ENCODE measurements at places on chromosomes 7 and 10.

DNA sequence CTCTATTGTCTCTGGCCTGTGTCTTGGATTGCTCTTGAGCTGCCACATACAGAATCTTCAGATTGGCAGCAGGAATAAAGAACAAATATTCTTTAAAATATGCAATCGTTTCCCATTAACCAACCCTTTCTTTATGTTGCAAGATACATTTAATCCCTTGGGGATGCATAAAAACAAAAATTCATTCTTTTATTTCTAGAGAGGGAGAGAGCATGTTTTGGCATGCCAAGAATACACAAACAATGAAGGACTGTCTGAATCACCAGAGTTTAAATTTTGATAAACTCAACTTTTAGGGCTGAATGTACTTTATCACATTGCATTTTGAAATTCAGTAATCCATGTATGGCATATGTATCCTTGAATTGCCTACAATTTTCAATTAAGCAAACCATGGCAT lies 154.3 kb upstream of the SEMA3D start:
- no peak for DNase-seq

- DNase-seq: no peak
Measured at GRCh38 chr10:75033399-75034130, 77.9 kb upstream of the SAMD8 start.

DNA sequence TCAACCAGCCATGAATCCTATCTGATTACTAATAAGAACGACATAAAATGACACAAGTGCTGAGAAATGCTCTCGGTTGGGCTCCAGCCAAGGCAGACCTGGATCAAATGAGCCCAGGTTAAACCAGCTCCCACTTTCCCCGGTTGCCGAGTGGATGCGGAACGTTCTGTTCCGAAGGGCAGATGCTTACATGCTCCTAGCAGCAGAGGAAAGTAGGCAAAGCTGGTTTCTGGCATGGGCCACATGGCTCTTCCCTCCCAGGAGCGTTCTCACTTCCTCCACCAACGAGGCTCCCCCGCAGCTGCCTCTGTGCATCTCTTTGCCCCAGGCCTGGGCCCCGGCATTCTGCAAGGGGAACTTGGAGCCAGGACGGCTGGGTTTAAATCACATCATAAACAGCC lies 61.8 kb upstream of the SDK1 start:
- no peak for DNase-seq

DNA sequence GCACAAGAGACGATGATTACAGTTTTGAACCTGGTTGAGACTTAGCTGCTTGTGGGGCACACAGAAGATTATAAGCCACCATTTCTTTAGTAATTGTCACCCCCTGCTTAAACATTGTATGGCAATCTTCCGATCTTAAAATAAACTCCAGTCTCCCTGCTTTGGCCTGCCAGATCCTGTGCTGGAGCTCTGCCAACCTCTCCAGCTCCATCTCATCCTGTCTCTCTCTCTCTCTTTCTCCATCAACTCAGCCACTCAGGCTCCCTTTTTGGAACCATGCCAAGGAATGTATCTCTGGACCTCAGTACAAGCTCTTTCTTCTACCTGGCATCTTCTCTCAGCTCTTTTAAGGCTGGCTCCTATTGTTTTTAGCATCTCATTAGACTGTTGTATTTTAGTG lies 1053.2 kb downstream of the REEP3 start:
- no peak for DNase-seq

DNA sequence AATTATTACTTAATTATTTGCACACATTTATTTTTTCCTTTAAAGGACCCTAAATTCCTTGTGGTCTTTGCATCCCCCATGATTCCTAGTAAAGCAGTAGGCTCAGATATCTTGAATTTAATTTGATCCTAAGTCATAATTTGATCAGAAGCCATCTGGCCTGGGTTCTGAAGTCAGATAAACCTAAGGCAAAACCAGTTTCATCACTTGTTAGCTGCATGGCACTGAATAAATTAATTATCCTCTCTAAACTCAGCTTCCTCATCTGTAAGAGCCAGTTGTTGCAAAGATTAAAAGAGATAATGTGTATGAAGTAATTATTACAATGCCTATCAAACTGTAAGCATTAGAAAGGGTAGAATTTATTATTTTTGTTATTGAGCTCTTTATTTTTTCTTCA lies 293.1 kb downstream of the GRM8 start:
- no peak for DNase-seq

GRCh38 chr7:9600974-9601373 lies 1167.6 kb downstream of the NXPH1 start:
- DNase-seq: no peak

All from anterior cingulate cortex (tissue), 58 donors.